Activated CD4-positive, CD25-positive, alpha-beta regulatory T cell treated with anti-CD3 and anti-CD28 coated beads, Interleukin-2, amount 50 U/mL, for 16 hours (primary cell): ENCODE measurements at places on chromosomes 7 and 10.

- no peak for DNase-seq
Measured at GRCh38 chr10:50316174-50316573, 64.9 kb upstream of the ASAH2 start.

GRCh38 chr7:50594136-50594535 lies 28.9 kb upstream of the DDC start:
- DNase-seq: no peak

DNA sequence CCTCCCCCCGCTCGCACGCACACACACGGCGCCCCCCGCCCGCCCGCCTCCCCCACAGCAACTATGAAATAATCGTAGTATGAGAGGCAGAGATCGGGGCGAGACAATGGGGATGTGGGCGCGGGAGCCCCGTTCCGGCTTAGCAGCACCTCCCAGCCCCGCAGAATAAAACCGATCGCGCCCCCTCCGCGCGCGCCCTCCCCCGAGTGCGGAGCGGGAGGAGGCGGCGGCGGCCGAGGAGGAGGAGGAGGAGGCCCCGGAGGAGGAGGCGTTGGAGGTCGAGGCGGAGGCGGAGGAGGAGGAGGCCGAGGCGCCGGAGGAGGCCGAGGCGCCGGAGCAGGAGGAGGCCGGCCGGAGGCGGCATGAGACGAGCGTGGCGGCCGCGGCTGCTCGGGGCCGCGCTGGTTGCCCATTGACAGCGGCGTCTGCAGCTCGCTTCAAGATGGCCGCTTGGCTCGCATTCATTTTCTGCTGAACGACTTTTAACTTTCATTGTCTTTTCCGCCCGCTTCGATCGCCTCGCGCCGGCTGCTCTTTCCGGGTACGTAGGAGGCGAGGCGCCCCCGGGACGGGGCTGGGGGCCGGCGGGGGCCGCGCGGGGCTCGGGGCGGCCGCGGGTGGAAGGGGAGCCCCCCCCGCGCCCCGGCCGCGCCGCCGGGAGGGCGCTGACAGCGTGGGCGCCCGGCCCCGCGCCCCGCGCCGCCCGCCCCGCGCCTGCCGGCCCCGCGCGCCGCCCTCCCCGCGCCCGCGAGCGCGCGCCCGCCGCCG lies 441 bp downstream of the BMI1 start:
- no peak for DNase-seq

DNA sequence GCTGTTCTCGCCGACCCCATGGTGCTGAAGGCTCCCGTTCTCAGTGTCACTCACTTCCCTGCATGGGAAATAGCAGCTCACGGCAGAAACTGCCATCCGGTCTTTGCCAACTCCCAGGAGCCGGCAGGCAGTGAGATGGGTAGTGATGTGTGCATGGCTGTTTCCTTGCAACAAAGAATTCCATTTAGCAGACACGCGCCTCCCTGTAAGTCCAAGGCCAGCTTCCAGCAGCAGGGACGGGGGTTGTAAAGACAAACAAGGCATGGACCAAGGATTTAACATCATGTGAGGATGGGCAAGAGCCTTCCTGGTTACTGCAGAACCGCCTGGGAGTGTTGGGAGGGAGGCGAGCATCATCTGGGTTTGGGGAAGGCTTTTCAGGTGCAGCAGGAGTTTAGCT lies 273.1 kb downstream of the GLRX3 start:
- no peak for DNase-seq

DNA sequence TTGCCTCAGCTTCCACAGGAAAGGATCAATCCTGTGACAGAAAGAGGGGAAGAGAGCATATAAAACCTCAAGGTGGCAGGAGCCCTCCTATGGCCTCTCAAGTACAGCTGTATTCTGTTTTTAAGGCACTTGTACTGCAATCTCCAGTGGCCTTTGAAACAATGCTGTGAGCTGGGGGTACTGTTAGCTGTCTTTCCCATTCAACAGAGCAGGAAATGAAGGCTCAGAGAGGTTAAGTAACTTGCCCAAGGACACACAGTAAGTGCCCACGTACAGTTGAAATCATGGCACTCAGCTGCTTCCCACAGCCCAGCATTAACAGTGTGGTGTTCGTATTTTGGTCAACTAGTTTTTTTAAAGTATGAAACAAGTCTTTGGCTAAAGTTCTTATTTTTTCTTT lies 34.0 kb downstream of the DUSP5 start:
- DNase-seq: no peak

DNA sequence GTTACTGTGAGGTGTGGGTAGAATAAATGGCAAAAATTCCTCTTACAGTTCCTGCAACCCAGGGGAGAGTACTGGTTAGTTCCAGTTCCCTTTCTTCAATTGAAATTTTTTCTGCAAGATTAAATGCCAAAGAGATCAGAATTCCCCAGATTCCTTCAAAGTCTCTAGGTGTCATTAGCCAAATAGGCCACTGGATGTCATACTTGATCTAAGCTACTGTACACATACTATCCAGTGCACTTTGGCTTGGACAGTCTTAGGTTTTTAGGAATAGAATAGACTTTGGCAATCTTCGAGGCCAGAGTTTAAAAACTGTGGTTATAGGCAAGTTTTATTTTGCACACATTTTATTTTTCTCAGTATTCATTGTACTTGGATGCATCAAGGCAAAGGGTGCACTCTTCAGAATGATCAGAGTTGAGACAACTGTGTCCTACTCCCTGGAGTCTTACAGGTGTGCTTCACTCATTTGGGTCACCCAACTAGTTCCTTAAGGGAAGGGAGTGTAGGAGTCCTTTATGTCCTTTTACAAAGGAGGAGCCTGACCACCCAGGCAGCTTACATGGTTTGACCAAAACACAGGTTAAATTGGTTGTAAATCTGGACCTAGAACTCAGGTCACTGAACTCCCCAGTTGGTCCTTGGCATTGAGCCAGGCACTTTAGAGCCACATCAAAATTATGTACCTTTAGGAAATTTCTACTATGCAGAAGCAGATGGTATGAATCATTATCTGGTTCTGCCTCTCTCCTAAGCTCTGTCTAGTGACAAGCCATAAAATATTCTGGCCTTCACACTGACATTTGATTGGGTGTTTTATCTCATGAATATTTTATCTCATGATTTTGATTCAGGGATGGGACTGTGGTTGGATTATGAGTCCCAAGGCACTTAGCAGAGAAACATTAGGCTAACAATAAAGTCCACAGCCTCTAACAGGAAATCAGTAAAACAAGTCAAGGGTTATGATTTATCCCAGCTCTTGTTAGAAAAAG lies 49.5 kb downstream of the ASAH2B start:
- no peak for DNase-seq

DNA sequence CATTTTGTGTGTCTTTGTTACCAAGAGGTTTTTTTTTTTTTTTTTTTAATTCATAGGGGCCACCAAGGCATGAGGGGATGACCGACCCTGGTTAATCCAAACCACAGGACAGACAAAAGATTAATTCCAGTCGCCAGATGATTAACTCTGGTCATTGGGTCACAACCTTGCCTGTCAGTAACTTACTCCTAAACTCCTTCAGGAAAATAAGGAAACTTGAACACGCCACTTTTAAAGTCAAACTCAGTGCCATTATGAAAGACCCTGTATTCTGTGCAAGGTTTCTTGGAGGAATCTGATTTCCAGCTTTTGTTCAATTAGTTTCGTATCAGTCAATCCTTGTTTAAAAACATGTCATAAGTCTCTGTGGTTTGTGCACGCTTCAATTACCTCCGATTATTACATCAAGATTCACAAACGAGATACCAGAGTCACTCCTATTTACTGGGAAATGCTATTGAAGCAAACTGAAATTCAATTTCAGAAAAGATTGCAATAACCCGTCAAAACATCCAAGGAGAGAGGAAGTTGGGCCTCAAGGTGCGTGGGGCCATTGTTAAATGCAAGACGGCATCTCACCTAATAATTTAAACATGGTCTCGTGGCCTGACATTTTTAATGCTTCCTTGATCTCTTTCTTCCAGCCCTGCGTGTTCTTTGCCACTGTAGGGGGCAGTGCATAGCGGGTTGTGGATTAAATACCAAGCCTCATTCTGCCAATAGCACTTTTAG lies 44.0 kb downstream of the NRP1 start:
- no peak for DNase-seq

DNA sequence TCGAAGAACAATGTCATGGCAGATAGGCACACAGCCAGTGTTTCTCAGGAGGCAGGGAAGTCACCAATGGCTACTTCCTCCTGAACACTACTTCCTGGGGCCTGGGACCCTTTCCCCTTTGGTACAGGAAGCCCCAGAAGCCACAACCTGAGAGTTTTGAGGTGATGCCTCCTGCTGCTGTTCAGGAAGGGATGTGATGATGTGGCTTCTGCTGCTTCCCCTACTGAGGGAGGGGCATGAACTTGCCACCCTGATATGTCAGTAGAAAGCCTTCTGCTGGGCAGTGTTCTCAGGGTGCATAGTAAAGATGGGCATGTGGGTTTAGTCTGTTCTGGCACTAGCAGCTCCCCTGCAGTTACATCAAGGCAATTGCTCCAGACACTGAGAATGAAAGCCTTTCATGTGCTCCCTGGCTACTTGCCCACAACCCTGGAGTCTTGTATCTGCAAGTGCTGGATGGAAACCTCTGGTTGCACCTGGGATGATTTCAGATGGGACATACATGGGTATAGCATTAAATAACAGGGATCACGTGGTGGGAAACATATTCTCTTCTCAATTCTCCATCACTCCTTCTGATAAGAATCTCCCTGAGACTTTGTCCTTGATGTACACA lies 69.3 kb downstream of the ADRA2A start:
- DNase-seq: no peak

GRCh38 chr10:63780101-63780500 lies 258.9 kb downstream of the REEP3 start:
- no peak for DNase-seq

- no peak for DNase-seq
Measured at GRCh38 chr10:42960491-42960990, 116.3 kb upstream of the RET start.

GRCh38 chr7:7988706-7989105 lies 20.1 kb downstream of the GLCCI1 start:
- no peak for DNase-seq

- no peak for DNase-seq
Measured at GRCh38 chr10:31929261-31930022, 811 bp upstream of the ARHGAP12 start.

GRCh38 chr7:151869968-151870918 lies 6.7 kb downstream of the PRKAG2 start:
- no peak for DNase-seq

- DNase-seq: no peak
Measured at GRCh38 chr7:65225422-65226006, 148.1 kb upstream of the ZNF92 start.

GRCh38 chr7:39535064-39535463 lies 31.1 kb upstream of the YAE1 start:
- no peak for DNase-seq

DNA sequence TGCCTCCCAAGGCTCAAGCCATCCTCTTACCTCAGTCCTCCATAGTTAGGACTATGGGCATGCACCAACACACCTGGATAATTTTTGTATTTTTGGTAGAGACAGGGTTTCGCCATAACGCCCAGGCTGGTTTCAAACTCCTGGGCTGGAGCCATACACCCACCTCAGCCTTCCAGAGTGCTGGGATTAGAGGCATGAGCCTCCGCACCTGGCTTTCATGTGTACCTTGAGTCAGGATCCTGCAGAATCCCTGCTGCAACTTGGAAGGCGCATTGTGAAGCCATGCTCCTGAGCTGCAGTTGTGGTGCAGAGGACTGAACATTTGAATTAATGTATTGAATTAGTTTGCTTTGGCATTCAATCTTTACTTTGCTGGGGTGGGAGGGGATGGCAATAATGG lies 29.4 kb upstream of the NMT2 start:
- DNase-seq: no peak

DNA sequence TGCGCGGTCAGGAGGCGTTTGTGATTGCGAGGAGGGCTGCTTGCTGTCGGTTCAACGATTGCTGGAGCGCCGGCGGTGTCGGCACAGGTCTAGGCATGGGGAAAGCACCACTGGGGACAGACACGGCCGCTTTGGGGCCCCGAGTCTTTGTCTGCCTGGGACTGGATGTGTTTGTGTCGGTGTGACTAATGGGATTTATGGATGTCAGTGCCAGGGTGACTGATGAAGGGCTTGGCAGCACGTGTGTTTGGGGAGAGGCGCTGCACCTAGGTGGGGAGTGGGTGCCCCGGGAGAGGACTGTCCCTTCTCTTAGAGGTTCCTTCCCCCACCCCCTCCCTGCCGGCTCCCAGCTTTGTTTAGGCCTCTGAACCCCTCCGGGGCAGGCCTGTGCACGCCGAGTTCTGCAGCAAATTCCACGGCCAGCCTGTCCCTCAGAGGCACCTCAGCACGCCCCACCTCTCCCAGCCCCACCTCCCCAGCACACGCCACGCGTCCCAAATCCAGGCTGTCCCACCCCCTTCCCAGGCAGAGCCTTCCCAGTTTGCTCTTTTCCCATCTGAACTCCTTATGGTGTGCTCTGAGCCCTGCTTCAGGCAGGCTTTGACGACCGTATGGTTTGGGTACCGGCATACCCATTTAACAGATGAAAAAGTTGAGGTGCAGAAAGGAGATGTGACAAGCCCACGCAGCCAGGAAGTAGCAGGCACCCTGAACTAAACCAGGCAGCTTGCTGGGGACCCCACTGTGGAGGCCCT lies 6.4 kb upstream of the TNRC18 start:
- no peak for DNase-seq

DNA sequence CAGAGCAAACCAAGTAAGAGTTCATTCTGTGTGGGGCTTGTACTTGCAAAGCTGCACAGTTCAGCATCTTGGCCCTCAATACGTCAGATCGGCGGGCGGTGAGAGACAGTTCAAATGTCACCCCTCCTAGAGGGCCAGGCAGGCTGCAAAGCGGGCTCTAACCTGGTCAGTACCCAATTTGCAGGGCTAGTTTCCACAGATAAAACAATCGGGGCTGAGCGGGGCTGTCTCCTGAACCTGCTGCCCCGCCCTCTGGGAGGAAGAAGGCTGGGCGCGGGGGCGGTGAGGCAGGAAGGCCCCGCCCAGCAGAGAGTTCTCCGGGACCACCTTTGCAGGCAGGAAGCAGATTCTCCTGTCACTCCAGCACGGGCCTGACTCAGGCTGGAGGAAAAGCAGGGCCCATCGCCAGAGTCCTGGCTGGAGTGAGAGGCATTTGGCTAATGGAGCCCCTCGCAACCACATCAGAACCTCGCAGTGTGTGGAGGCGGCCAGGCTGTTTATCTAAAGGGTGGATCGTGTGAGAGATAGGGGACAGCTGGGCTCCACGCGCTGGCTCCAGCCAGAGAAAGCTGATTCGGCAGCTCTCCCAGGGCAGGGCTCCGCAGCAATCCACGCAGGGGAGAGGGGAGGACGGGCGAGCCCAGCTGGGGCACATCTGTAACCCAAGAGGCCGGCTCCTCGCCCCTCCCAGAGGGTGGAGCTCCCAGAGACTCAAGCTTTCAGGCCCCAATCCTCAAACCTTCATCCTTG lies 83.1 kb downstream of the SH3PXD2A start:
- no peak for DNase-seq

DNA sequence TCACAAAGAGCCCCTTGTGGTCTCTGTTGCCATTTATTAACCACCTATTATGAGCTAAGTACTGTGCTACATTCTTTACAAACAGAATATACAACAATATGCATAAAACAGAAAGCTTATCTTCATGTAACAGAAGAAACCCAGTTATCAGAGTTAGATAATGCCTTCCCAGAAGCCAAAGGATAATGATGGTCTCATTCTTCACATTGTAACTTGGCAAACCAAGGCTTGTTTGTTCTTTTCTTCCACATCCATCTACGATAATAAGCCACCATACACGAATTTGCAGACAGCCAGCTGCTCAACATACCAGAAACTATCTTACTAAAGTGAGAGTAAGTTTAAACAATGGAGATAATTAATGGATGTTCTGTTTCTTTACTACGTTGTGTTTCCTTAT lies 127.6 kb downstream of the NEBL start:
- DNase-seq: no peak
